Keratinocyte (primary cell): ENCODE measurements at places on chromosomes 3 and 15.

DNA sequence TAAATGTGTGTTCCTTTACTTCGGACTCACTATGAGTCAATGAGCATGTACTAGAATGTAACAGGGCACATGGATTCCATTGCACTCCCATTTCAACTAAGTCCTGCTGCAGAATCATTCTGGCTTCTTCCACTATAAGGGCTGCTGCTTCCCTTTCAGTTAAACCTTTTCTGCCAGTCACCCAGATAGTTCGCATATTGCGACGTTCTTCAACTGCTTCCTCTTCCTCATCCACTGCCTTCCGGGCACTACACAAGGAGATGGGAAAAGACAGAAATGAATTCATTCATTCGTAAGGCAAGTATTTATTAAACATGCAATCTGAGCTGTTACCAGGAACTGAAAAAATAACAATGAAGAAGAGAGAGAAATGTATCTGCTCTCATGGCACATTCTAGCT lies 55.6 kb downstream of the POLQ start:
- DNase-seq, result no peak

DNA sequence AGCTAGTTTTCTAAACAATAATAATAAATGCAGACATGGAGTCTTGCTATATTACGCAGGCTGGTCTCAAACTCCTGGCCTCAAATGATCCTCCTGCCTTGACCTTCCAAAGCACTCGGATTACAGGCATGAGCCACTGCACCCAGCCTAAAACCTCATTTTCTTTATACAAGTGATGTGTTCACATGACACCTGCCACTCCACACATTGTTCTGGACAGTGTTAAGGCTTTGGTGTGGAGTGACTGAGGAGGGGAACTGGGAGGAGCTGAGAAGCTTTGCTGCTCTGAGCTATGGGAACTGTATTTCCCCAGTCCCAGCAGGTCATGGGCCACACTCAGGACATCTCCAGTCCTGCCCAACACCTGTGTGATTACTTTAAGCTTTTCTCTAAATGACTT lies 380.0 kb downstream of the LRTM1 start:
- DNase-seq, result no peak

DNA sequence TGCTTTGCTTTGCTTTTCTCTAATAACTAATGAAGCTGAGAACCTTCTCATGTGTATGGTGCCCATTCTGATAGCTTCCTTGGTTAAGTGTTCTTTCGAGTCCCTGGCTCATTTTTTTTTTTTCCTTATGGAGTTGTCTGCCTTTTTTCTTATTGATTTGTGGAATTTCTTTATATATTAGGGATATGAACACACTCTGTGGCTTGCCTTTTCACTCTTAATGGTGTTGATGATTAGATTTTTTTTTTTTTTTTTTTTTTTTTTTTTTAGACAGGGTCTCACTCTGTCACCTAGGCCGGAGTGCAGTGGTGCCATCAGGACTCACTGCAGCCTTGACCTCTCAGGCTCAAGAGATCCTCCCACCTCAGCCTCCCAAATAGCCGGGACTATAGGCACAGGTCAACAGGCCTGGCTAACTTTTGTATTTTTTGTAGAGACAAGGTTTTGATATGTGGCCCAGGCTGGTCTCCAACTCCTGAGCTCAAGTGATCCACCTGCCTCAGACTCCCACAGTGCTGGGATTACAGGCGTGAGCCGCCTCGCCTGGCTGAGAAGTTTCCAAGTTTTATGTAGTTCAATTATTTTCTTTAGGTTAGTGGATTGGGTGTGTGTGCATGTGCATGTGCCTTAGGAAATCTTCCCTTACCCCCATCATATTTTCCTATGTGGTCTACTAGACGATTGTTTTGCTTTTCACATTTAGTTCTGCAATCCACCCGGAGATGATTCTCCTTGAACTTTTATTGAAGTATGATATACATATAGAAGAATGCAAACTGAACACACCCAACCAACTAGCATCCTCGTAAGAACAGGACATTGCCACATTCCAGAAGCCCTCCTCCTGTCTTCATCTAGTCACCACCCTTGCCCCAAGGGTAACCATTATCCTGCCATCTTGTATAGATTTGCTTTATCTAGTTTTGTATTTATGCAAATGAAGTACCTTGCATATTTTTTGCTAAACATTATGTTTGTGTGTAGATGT lies 1.7 kb upstream of the SNRPA1 start:
- no peak for DNase-seq

GRCh38 chr3:188486126-188486525 lies 332.2 kb downstream of the LPP start:
- no peak for DNase-seq

- no peak for DNase-seq
Measured at GRCh38 chr3:196608693-196609092, 30.8 kb upstream of the NRROS start.

- no peak for DNase-seq
Measured at GRCh38 chr3:27686642-27687041, 35.5 kb downstream of the EOMES start.

GRCh38 chr3:187521546-187521945 lies 148.6 kb downstream of the SST start:
- no peak for DNase-seq

GRCh38 chr3:154195620-154196356 lies 74.6 kb downstream of the ARHGEF26 start:
- no peak for DNase-seq

GRCh38 chr15:99390667-99391066 lies 139.4 kb downstream of the LRRC28 start:
- no peak for DNase-seq
